ENCODE measurements at places on chromosomes 4 and X.

DNA sequence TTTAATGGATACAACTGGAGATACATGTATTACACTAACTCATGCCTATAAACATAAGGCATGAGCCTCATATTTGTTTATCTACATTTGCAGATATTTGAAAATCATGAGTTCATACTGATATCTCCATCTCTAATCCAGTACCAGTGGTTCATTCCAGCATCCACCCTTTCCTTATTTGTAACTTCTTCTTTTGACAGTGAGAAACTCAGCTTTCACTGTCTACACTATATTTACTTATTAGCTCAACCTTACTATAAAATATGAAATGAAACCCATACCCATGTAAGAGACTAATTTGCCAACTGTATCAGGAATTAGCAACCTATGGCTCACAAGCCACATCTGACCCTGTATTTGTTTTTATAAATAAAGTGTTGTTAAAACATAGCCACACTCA, 161.9 kb upstream of the GPRIN3 start:
- DNase-seq: no peak

DNA sequence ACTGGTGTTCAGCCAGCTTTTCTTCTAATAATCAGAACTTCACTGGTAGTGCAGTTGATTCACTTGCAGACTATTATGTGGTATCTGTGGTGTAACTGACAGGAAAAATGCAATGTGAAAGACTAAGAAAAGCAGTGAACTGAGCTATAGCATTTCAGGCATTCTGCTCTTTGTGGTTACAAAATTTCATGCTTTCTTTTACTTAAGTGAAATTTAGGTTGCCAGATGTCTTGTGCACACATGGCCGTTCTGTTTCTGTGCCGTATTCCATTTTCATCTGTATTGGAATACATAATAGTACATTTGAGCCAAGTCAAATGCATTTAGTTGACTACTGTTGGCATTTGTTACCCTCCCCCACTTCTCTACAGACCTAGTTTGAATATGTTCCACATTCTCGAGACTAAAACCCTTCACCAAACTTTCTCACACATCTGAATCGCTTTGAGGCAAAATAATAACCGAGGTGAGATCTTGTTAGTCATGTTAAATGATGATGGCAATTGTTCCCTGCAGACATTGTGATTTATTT, 8.2 kb downstream of the RTL3 start:
- peak; percentile 64 for DNase-seq

DNA sequence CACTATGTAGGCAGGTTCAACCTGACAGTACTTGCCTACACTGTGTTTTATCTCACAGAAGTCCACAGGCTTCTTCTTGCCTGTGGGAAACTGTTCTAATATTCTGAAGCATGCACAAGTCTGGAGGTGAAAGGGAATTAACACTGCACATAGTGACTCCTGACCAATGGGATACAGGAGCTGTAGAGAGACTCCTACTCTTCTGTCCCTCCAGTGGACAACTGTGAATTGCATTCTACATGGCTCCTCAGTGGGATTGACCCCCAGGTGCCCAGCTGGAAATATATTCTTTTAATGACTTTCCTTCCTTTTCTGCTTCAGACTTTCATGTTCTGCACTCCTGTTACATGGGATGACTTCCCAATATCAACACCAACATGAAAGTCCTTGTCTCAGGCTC, 8.2 kb upstream of the YIPF6 start:
- DNase-seq: no peak

DNA sequence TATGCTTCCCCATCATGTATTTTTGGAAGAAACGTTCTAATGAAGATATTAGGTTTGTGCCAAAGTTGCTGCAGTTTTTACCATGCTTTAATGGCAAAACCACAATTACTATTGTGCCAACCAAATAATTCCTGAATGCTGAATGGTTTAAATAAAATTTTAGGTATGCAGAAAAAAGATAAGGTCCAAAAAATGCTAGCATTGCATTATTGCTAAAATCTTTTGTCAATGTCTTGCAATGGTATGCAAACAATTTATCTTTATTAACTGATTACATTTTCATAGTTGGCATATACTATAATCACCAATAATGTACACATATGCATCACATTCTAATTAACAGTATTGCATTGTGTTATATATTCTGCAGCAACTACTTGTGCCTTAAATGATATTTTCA, 1657.4 kb upstream of the IGFBP7 start:
- DNase-seq: no peak

GRCh38 chr4:182917182-182918043, at the start of gene DCTD:
DCTD (minus strand) TSS chr4:182917386; CDS start chr4:182915568, 1,818 bp downstream.
- DNase-seq: peak; percentile 95

DNA sequence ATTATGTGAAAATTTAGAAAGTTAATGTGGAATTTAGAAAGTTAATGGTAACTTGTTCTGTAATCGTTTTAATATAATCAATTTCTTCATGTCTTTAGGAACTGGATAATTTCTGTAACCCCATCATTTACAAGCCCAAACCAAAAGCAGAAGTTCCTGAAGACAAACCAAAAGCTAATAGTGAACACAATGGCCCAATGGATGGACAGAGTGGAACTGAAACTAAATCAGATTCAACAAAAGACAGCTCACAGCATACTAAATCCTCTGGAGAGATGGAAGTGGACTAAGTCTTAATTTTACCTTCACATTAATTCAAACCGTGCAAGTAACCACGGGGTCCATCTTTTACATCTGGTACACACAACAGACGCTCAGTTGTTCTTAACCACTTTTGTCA, 48.1 kb upstream of the PLK4 start:
- DNase-seq: no peak

GRCh38 chr4:127870688-127871087, 10.0 kb upstream of the PLK4 start:
- no peak for DNase-seq

DNA sequence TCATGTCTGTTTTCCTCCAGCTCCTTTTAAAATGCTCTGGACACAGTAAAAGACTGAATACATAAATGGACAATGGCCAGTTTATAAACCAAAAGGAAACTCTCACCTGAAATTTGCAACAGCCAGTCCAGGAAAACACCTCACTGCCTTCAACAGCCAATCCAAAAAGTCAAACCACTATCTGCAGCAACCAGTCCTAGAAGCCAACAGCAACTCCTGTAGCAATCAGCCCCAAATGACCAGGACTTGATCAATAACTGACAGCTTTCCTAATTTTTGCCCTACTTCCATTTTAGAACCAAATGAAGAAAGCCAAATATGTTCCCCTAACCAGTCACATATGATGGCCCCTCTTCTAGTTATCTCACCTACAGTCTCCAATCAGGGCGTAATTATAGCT, 309.5 kb upstream of the CPXCR1 start:
- DNase-seq: no peak

GRCh38 chrX:40406330-40406859, 174.4 kb upstream of the ATP6AP2 start:
- DNase-seq: no peak

DNA sequence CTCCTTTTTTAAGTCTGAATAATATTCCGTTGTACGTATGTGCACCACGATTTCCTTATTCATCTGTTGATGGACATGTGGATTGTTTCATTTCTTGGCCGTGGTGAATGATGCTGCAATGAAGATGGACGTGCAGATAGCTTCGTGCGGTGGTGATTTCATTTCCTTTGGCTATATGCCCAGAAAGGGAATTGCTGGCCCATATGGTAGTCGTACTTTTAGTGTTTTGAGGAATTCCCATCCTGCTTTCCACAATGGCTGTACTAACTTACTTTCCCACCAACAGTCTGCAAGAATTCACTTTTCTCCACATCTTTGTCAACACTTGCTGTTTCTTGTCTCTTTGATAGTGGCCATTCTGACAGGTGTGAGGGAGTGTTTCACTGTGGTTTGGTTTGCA, 12.8 kb downstream of the ZFP42 start:
- DNase-seq: no peak

DNA sequence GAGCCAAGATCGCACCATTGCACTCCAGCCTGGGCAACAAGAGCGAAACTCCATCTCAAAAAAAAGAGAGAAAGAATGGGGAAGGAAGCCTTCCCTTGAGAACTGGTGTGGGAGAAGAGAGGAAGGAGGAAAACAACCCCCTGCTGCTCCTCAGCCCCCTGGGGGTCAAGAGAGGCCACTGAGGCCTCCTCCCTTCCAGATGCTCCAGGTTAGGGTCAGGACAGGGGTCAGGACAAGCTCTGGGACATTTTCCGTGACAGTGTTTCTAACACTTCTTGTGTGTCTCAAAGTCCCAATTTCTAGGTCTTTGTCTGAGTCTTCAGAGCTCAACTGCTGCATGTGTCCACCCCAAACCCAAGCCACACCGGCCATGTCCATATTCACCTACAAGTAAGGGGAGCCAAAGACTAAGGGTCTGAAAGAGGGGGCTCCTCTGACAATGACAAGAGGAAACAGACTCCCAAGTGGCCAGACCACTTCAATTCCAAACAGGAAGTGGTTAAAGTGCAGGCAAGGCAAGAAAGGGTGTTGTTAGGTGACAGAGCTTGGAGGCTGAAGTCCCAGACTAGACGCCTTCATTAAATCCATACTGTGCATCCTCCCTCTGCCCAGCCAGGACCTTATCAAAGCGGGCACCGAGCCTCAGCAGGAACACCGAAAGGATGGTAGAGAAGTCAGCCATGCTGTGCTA, 8.3 kb downstream of the L1CAM start:
- no peak for DNase-seq

DNA sequence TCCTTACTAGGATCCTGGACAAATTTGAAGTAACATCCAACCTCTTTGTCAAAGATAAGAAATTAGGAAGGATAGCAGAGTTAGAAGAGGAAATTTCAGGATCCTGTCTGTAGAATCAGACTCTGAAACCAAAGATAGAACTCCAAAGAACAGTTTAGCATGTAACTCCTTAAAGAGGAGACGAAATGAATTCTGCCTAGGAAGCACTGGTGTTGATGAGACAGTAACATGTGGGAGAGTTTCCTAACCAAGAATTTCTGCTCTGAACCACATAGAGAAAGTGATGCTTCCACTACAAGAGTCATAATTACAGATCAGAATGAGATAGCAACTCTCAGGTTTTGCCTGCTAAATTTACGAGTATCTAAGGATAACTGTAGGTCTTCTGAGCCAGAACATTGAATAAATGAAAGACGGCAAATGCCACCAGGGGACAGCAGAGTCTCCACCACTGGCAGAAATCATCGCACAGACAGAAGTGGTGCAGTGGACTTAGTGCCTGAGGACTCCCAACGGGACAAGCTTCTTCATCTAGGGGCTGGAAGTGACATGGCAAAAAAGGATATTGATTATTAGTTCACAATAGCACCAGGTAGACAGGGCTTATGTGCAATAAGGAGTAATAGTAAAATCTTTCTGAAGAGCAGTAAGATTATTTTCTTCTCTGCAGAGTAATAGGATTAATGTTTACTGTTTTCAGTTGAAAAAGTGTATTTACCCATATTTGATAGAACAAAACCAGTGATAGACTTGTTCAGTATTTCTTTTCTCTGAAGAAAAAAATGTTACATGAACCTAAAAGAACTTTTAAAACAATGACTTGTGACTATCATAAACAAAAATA, 6.7 kb upstream of the PPID start:
- peak; percentile 85 for DNase-seq

- no peak for DNase-seq
These were observed 451.5 kb downstream of the UBE2NL start for GRCh38 chrX:144335402-144335801.

- DNase-seq: no peak
These were observed 45.2 kb upstream of the BCOR start for GRCh38 chrX:40143001-40143400.

DNA sequence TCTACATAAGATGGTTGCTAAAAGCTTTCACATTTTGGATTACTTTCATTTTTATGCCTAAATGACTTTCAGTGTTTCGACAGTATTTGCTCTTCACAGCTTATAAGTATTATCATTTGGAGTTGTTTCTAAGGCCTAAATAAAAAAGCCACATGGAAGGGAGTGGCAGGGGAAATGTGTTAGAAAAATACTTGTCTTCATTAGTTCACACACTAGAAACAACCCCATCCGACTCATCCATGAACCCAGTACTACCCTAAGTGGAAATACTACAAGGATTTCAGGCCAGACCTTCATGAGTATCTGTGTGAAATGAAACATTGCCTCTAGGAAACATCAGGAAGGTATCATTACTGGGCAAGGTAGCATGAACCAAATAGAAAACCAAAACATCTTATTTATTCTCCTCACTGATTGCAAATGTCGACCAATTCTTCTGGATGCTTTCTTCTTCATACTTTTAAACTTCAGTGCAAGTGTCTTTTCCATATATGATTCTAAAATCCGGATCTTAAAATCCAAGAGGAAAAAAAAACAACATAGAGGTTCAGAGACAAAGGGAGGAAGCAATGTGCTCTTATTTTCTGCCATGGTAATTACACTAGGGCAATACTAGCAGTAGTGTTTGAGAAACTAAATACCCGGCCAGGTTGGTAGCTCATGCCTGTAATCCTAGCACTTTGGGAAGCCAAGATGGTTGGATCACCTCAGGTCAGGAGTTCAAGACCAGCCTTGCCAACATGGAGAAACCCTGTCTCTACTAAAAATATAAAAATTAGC, 349.4 kb downstream of the ARHGAP24 start:
- DNase-seq: no peak

DNA sequence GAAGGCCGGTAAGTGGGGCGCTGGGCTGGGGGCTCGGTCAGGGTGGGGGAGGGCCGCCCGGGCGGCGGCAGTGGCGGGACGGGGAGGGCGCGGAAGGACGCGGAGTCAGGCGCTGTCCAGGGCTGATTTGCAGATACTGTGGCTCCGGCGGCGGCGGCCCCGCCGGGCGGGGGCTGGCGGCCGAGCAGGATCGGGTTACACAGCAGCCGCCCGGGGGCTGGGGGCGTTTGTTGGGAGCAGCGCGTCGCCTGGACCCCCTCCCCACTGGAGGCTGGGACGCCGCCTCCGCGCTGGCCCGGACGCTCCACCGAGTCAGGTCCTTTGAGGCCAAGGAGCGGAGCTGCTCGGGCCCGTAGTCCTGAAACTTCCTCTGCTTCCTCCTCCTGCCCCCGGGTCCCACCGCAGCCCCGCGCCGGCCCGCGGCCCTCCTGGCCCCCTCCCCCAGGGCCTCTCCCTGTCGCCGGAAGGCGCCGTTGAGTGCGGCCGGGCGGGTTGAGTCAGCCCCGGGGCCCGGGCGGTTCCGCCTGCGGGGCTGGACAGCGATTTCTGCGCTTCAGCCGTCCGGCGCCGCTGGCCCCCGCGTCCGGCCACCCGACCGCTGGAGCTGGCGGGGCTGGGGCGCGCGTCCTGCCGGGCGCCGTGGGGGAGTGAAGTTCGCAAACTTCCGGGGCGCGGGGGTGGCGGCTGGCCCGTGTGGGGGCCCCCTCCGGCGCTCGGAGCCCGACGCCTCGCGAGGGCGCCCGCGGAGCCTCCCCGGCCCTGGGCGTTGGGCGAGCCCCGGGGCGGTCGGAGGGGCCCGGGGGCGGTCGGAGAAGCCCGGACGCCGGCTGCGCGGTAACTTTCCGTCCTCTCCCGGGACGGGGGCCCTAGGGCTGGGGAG, 746 bp downstream of the REST start:
- peak; percentile 92 for DNase-seq

- DNase-seq: no peak
These were observed 381.0 kb downstream of the UNC5C start for GRCh38 chr4:95167805-95168204.

- DNase-seq: peak; percentile 91
These were observed 51.2 kb upstream of the CHRNA9 start for GRCh38 chr4:40283968-40284367.
